ENCODE measurements at places on chromosomes 5 and 9.

DNA sequence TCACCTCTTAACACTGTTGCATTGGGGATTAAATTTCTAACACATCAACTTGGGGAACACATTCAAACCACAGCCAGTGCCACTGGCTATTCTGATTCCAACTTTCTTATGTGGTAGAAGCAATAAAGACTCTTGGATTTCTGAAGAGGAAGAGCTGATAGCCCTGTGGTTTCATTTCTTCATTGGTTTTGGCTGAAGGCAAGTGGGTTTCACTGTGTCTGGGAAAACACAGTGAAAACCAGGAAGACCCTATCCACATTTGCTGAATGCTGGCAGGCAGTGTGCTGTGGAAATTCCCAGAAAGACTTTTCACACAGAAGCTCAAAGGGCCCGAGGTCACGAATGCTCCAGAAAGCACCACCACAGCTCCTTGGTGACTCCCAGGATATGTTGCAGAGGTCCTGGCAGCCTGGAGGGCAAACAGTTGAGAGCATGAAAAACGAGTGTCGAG is 67.1 kb downstream of the DAPK1 start:
- DNase-seq, result no peak

DNA sequence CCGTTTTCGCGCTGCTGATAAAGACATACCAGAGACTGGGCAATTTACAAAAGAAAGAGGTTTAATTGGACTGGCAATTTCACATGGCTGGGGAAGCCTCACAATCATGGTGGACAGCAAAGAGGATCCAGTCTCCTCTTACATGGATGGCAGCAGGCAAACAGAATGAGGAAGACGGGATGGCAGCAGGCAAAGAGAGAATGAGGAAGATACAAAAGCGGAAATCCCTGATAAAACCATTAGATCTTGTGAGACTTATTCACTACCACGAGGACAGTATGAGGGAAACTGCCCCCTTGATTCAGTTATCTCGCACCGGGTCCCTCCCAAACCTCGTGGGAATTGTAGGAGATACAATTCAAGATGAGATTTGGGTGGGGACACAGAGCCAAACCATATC is 95.0 kb downstream of the OSTF1 start:
- no peak for DNase-seq

DNA sequence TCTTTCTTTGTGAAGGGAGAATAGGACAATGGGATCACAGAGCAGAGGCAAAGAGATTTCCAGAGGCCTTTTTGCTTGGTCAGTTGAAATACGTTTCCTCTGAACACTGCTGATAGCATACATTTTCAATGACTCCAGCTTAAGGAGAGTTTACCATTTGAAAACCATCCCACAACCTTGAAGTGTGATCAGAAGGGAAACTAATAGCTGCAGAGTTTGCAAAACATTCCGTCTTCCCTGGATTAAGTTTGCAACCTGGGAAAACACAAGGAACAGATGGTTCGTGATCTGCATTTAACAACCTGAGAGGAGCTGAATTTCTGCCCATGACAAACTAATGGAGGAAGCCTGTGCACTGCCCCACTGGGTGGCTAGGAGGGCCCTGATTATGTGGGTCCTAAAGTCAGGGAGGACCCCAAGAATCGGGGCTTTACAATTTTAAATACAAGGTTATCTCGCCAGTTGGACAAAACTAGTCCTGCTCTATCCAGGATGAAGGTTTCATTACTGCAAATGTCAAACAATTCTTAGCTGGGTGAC is 35.6 kb downstream of the MTX3 start:
- no peak for DNase-seq

GRCh38 chr9:104831681-104832080 is 67.8 kb downstream of the NIPSNAP3B start:
- peak; percentile 57 for DNase-seq

DNA sequence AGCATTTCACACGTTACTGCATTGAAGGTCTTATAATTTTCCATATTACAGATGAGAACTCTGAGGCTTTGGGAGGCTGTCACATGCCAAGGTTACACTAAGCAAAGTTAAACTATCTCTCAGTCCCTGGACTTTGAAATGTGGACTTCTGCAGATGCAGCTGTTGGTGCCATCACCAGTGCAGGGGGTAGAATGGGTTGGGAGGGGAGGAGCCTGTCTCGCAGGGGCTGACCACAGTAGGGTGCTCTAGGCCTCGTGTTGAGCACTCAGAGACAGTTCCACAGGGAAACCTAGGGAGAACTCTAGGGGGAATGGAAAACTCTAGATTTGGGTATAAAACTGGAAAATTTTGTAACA is 220.9 kb downstream of the MAPKAP1 start:
- no peak for DNase-seq

DNA sequence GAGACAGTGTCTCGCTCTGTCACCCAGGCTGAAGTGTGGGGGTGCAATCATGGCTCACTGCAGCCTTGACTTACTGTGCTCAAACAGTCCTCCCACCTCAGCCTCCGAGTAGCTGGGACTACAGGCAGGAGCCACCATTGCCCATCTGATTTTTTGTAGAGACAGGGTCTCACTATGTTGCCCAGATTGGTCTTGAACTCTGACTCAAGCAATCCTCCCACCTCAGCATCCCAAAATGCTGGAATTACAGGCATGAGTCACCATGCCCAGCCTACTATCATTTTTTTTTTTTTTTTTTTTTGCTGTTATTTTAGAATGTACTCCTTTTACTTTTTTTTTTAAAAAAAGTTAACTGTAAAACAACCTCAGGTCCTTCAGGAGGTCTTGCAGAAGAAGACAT is 449.0 kb downstream of the CCDC171 start:
- DNase-seq, result no peak

DNA sequence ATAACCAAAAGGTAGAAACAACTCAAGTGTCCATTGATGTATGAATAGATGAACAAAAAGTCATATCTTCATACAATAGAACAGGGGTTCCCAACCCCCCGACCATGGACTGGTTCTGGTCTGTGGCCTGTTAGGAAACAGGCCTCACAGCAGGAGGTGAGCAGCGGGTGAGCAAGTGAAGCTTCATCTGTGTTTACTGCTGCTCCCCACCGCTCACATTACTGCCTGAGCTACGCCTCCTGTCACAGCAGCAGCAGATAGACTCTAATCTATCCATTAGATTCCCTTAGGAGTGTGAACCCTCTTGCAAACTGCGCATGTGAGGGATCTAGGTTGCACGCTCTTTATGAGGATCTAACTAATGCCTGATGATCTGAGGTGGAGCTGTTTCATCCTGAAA is 478.0 kb downstream of the BRINP1 start:
- no peak for DNase-seq

- no peak for DNase-seq
Measured at GRCh38 chr5:120320626-120321025, 143.5 kb upstream of the PRR16 start.

DNA sequence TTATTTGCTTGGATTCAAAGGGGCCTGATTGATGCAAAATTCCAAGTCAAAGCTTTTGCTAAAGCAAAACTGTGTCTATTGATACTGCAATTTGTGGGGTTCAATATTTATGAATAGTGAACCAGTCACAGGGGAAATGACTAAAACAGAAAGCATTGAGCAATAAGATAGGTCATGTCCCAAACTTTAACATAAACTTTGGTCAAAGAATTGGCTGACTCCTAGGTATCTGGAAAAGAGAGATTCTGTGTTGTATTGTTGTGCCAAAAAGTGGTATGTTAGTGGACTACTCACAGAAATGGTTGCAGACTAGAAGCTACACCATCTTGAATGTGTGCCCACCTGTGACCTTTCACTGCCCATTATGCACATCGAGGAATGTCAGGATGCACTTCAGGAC is 585.5 kb upstream of the RGMB start:
- no peak for DNase-seq

DNA sequence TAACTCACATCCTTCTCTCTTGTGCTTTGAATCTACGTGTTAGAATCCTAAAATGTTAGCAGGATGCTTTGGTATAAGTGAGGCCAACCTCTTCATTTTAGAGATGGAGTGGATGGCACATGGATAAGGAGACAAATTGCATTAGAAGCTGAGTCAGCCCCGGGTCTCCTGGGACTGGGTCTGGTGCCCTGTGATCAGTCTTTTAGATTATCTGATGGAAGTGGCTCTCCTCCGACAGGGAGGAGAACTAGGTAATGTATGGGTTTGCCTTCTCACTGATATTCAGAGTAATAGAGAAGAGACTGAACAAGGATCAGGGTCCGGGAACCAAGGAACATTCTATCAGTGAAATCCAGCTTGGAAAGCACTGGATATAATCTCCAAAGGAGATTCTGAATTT is 74.9 kb upstream of the TNFSF8 start:
- no peak for DNase-seq

DNA sequence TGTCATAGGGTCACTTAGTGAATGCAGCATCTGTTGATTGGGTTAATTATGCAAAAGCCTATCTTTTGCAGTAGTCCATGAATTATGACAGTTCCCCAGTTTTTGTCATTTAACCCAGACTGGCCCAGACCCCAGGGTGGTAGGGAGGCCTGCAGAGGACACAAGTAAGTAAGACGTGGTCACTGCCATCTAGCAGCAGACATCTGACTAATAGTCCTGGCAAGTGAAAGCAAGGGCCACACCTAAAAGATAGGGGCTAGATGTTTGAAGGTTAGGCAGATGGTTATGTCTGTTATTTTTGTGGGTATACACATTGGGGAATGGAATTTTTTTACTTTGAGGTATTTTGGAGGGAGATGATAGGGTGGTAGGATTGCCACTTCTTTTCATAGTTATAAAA is 48.0 kb downstream of the RAB14 start:
- DNase-seq, result no peak

GRCh38 chr9:110891760-110892159 is 146.5 kb downstream of the LPAR1 start:
- DNase-seq, result no peak

GRCh38 chr5:58670582-58670981 is 87.7 kb downstream of the RAB3C start:
- no peak for DNase-seq

GRCh38 chr5:158286827-158287226 is 427.9 kb upstream of the CLINT1 start:
- no peak for DNase-seq

GRCh38 chr9:70529377-70529776 is 114.9 kb upstream of the KLF9 start:
- no peak for DNase-seq

DNA sequence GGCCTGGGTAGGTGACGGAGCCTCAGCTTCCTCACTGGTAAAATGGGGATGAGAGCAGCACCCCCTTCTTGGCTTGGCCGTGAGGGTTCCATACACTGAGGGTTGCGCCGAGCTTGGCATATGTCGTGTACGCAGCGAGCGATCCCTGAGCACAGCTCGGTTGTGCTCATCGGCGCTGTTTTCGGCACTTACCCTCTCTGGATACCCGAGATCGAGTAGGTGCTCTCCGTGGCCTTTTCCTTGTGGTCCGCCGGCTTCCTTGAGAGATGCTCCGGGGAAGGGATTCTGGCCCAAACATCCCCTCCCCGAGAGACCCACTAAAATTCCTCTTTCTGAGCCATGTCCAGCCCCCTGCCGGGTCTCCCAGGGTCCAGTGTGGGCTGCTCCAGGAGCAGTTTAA is 40.0 kb upstream of the HMCN2 start:
- no peak for DNase-seq

- DNase-seq, result no peak
Measured at GRCh38 chr5:154196955-154197652, 6.6 kb downstream of the GALNT10 start.

DNA sequence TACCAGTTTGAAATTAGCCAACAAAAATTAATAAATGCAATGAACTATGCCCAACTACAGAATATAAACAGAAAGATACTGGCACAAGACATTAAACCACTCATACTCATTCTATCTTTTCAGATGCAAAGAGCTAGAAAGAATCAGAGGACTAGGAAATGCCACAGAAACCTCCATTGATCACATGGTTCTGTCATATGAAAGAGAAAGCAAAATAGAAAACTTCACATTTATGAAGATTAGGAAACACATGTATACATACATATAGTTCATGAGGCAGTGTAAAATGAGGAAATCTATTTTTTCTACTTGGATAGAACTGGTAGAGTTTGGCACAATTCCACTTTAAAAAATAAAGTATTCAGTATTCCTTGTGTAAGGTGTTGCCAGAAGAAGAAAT is 275.1 kb upstream of the PTGER4 start:
- no peak for DNase-seq

GRCh38 chr9:76901801-76902200 is 4.1 kb downstream of the PRUNE2 start:
- no peak for DNase-seq

GRCh38 chr5:134053840-134054338 is 49.1 kb upstream of the VDAC1 start:
- no peak for DNase-seq

DNA sequence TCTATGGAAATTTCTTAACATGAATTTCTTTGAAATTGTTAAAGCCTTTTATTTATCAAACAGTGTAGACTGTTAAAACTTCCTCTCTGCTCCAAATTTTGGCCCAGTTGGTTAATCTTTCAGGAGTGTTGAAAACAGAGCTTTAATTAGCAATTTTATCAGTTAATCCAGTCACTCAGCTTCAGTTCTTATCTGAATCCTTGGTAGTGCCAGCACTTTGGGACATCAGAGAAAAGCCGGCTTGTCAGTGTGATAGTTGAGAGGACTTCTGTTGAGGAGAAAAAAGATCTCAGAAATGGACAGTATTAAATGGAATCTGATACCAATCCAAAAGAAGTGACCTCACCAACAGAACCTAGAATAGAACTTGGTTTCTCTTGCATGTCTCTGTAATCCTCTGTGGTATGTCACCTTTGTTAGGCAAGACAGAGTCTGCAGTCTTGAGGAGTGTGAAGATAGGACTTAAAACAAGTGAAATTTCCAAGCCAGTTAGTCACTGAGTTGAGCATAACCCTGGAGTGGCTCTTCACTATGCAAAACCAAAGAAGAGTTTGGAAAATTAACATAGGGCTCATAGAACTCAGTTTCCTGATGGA is 251.8 kb downstream of the NNT start:
- peak; percentile 34 for DNase-seq

All from GM04503 (cell line).